Inflammatory macrophage treated with lipopolysaccharide for 4 hours (primary cell): ENCODE measurements at places on chromosomes 5 and 9.

GRCh38 chr9:37927132-37927531 is 23.2 kb upstream of the SLC25A51 start:
- no peak for DNase-seq

DNA sequence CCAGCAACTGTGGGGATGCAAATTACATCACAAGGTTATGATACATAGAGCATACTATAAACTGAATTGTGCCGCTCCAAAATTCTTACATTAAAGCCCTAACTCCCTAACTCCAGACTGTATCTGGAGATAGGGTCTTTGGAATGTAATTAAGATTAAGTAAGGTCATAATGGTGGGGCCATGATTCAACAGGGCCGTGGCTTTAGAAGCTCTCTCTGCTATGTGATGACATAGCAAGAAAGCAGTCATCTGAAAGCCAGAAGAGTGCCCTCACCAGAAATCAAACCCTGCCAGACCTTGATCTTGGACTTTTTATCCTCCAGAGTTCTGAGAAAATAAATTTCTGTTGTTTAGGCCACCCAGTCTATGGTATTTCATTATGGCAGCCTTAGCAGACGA is 123.9 kb downstream of the FBXL17 start:
- no peak for DNase-seq

DNA sequence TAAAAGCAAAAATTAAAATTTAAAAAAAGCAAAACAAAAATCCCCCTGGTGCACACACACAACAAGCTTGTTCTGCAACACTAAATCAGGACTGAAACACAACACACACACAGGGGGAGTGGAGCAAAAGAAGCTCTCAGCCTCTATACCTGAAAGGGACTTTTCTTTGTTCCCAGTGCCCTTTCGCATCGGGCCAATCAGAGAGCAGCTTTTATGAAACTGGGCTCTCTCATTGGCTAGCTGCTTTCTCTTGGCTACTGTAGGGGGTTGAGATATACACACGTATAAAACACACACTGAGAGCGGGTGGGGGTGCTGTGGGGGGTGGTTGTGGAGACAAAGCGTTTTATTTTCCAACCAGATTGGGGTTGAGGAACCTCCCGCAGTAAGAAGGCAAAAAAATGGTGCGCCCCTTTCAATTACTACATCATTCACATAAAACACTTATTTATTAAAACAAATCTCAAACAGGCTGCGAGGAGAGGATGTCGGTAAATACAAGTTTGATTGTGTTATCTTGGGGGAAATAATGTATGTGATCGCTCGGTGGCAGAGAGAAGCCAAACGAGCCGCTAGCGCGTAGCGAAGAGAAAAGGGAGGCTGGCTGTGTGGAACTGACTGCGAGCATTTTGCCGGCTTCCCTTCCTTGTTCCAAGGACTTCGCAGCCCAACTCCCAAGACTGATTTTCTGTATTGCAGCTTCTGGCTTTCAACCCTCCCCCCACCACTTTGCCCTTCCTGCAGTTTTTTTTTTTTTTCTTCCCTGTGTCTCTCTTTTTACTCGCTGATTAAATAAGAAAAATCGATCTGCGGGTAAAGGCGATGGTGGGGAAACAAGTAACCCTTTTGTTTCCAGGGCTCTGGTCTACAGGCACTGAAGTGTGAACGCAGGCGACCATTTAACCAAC is 2.5 kb upstream of the ZNF608 start:
- DNase-seq: peak; percentile 44

- DNase-seq: peak; percentile 82
These were observed 34.2 kb downstream of the MTAP start for GRCh38 chr9:21836437-21837161.

DNA sequence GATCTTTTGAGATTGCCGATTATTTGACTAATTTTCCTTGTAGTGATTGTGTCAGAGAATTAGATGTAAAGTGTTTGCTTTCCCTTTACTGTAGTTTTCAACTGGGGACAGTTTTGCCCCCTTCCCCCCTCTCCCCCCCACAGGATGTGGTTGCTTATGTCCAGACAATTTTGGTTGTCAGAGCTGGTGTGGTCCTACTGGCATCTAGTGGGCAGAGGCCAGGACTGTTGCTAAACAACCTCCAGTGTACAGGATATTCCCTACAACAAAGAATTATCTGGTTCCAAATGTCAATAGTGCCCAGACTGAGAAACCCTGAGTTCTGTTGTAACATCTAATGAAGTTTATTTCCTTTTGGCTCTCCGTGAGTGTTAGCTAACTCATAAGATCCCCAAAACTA is 20.0 kb downstream of the TMEFF1 start:
- DNase-seq: no peak

GRCh38 chr9:135130207-135130976 is 42.9 kb downstream of the OLFM1 start:
- peak; percentile 62 for DNase-seq

- no peak for DNase-seq
These were observed 31.7 kb downstream of the ADRB2 start for GRCh38 chr5:148858106-148858505.

DNA sequence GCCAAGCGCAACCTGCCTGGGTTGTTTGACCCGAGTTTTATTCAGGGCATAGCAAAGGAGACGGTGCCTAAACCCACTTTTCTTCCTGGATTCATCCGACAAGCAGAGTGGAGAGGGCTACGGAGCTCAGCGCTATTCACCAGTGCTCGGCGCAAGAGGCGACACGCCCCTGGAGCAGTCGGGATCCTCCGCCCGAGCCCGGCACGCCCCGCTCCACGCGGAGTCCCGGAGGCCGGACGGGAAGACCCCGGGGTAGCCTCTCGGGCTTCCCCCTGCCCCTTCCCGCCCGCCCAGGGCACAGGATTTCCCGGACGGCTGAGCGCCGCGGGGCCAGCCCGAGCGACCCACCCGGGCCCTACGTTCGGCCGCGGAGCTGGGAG is 427 bp downstream of the SERINC5 start:
- peak; percentile 48 for DNase-seq

- peak; percentile 48 for DNase-seq
These were observed 413 bp downstream of the JADE2 start for GRCh38 chr5:134525683-134526482.

DNA sequence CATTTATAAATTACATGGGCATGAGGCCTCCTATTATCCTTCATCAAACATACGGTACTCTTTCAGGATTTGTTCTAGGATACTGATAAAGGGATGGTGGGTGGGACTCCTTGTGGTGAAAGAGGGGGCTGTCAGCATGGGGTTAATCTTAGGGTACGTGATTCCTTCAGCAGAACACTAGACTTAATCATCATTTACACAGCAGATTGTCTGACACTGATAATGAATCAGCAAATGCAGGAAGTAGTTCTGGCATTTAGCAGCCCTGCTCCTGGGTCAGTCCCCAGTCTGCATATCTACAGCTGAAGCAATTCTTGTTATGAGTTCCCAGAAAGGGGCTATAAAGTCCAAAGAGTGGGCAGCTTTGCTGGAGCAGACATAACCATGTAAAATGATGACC is 384.6 kb downstream of the SPOCK1 start:
- no peak for DNase-seq

DNA sequence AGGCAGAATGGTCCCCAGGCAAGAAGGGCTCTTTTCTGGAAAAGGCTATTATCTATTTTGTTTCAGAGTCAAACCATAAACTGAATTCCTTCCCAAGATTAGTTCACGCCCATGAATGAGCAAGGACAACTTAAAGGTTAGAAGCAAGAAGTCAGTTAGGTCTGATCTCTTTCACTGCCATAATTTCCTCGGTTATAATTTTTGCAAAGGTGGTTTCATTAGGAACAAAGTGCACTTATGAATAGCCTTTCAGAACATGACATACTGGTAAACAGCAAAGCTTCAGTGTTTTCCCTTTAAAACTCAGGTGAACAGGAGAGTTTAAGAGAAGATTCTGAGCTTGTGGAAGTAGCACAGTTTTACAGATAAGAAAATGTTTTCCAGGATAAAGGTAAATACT is 177.9 kb downstream of the GDNF start:
- DNase-seq: no peak

GRCh38 chr5:638501-639252 is 26.5 kb downstream of the CEP72 start:
- no peak for DNase-seq

DNA sequence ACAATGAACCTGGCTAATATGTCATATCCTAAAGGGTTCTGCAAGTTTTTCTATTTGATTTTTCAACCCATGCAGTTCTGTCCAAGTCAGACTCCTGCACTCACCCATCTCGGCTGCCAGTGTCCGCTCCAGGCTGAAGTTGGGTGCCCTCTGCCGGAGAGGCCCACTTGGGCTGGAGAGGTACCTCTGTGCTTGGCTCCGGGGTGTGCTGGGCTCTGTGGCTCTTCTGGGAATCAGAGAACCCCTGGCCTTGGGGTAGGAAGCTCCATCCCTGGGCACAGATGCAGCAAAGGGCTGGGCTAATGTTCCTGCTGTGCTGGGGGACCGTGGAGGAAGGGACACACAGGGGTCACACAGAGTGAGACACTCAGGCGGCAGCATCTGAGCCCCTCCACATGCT is 26.2 kb downstream of the ORM2 start:
- no peak for DNase-seq

- no peak for DNase-seq
These were observed 21.0 kb upstream of the WWC1 start for GRCh38 chr5:168270476-168270875.

DNA sequence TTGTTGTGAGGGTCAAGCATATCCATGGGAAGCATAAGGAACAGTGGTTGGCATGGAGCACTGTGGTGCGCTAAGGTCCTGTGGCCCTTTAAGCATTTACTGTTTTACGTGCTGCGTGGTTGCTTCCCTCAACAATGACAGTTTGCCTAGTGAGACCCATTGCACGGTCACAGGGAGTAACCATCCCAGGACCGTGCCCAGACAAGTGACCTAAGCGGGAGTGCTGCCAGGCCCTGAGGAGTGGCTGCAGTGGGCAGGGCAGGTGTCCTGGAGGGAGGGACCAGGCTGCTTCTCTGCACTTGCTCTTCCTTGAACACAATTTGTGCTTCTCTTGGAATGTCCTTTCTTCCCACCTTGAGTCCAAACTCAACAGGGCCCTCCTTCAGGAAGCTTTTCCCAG is 64.6 kb downstream of the RGS3 start:
- no peak for DNase-seq
